ENCODE measurements at places on chromosomes 2 and 18.

GRCh38 chr2:235921508-235922191 lies 246.5 kb downstream of the GBX2 start:
- no peak for DNase-seq

GRCh38 chr2:199488772-199489400 lies 31.1 kb upstream of the SATB2 start:
- DNase-seq: peak; percentile 39

- no peak for DNase-seq
Observed at GRCh38 chr2:10216677-10217488, 85.8 kb upstream of the HPCAL1 start.

- no peak for DNase-seq
Observed at GRCh38 chr18:75810516-75810915, 383.0 kb upstream of the SMIM21 start.

GRCh38 chr2:151484100-151484499 lies 74.4 kb downstream of the RIF1 start:
- DNase-seq: no peak

- no peak for DNase-seq
Observed at GRCh38 chr2:220670511-220670910, 901.6 kb downstream of the EPHA4 start.

GRCh38 chr18:76679945-76680344 lies 142.4 kb upstream of the ZNF236 start:
- no peak for DNase-seq

DNA sequence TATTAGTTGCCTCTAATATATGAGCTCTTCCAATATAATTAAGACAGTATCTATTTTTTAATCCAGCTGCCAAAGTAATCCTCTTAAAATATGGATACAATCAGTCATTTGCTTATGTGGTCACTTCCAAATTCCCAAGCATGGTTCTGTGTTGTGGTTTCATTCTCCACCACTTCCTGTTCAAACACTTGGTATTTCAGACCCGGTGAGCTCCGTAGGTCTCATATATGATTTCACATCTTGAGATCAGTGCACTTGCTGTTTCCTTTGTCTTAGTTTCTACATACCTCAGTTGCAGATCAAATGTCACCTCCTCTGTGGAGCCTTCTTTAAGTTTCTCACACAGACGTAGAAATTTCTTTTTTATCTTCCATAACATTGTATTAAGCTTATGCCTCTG lies 254.2 kb downstream of the KCNS3 start:
- no peak for DNase-seq

GRCh38 chr18:6004683-6005082 lies 109.4 kb upstream of the TMEM200C start:
- no peak for DNase-seq

DNA sequence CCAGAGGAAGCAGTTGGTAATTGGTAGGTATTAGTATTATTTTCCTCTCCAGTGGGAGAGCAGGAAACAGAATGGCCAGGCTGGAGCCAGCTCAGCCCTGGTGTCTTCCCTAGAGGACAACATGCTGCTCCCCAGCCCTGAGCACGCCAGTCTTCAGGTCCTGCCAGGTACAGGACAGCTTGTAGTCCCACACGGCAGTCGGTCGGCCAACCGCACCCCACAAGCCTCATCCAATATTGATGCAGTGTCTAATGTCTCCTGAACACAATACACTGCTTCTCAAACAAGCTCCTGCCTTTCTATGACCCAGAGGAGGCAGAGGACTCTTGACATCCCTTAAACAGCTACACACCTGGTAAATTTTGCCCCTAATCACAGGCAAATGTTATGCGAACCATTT lies 71.0 kb upstream of the PPP1CB start:
- no peak for DNase-seq

GRCh38 chr2:152600697-152601096 lies 116.6 kb downstream of the PRPF40A start:
- no peak for DNase-seq

DNA sequence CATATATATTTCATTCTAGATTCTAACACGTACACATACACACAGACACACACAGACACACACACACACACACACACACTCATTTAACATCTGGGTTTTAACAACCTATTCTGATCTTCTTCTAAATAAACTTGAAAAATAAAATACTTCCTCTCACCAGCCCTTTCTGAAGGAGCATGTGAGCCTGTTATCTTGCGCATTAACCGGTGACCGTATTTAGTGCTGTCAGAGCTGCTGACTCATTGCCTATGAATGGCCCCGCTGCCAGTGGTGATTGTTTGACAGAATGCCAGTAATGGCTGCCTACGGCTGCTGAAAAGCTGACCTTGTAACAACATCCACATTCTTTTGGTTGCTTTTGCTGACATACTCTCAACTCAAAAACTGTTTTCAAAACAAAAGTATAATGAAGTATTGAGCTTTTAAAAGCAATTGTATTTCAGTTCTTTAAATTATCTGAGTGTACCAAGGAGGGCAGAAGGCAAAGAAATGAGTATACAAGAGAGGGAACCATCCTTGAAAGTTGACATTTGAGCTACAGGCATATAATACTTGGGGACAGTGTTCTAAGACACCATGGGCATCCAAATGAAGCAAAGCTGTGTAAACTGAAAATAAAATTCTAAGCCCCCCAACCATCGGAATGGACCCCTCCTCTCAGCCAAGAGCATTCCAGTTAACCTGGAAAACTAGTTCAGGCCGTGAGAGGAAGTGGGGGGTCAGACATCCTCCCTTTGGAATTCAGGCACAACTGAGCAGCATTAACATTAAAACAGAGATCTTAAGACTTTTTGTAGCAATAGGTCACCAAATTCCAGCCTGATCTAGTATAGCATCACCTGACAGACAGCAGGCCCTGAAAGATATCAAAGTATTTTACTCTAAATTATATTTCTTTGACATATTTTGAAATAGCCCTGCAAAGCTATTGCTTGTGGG lies 50.2 kb upstream of the DTNA start:
- peak; percentile 38 for DNase-seq

DNA sequence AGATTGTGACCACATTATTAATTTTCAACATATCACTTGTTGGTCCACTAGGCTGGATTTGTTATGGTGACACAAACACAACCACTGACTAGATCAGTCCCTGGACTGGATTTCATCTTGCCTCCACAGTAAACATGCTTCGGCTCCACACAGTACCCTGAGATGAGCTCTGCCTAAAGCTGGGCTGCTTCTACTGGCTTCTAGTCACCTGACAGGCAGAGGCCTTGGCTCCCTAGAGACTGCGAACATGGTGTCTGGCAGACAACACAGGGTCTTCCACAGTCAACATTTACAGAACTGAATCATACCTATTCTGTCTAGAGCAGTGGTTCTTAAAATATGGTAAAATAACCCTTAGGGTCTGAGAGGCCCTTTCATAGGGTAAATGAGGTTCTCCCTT lies 69.2 kb downstream of the RIT2 start:
- DNase-seq: no peak

DNA sequence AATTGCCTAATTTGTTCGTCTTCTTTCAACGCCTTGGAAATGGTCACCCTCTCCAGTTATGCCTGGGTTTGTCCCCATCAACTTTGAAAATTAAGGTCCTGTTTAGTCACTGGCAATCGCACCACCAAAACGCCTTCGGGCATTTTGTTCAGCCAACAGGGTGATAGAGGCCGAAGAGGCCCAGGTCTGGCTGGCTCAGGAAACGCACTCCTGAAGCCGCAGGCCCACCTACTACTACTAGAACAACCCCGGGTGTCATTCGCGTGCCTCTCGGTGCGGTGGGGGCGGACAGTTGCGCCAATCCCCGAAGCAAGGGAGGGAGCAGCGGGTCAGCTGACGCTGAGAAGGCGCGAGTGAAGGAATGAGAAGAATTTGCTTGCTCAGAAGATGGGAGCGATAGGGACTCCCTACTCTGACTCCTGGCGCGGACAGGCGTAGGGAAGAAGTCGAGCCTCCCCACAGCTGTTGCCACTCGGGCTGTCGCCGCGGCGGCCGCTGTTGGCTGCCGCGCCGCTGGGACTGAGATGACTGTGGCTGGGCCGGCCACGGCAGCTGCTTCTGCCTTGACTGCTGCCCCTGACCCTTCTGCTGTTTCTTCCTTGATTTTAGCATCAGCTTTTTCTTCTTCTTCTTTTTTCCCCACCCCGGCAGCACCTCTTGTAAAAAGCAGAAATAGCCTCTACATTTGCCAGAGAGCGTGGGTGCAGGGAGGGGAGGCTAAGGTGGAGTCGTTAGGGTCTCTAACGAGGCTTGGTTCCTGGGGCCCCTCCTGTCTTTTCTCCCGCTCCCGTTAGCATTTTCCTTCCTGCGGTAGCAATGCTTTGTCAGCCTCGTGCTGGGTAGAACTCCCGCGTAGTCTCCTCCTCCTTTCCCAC lies 387.6 kb downstream of the FIGN start:
- DNase-seq: peak; percentile 73

Data from G401 (cell line).